ENCODE measurements at places on chromosomes 11 and 22.

DNA sequence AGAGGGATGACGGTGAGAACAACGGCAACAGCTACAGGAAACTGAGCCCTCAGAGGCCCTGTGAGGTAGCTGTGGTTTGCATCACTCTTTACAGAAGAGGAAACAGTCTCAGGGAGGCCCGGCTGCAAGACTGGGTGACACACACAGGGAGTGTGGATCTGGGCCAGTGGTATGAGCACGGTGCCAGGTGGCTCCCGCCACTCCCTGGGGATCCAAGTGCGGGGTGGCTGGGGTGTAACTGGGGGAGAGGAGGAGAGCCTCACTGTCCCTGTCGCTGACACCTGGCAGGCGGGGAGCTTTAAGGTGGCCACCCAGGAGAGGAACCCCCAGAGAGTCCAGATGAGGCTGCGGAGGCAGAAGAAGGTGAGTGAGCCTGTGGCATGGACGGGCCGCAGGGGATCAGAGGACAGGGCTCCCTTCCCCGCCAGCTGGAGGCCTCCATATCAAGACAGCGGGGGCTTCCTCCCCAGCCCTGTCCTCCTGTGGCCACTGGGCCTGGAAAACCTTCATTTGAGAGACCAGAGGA is 5.6 kb downstream of the RGL4 start:
- DNase-seq, result no peak

GRCh38 chr11:64269540-64270220 is 14.8 kb downstream of the BAD start:
- DNase-seq, result peak; percentile 98

DNA sequence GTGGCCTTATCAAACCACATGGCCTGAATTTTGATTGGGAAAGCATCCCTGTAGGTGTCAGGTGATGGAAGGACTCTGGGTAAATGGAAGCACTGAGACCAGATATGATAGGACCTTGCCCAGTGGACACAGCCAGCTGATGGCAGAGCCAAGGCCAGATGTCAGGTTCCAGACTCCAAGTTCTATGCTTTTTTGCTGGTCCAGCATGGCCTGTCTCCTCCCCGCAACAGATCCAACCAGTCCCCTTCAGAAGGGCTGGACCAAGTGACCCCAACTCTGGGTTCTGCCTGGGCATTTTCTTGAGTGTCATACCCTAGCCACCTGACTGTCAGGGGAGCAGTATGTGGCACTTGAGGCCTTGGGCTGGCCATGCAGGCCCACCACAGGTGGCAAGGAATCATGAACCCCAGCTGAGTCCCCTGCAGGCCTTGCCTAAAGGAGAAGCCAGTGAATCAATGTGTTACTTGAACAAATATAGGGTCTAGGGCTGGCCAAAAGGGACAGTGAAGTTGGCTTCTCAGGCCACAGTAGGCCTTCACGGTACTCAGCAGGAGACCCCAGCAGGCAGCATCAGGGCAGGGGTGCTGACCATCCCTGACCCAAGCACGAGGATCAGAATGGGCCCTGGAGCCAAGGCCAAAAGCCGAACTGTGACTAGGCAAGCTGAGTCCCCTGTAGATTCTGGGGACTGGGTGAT is 27.1 kb downstream of the KCNQ1OT1 start:
- no peak for DNase-seq

- DNase-seq, result no peak
Observed at GRCh38 chr22:29348956-29349355, 33.5 kb upstream of the RASL10A start.

DNA sequence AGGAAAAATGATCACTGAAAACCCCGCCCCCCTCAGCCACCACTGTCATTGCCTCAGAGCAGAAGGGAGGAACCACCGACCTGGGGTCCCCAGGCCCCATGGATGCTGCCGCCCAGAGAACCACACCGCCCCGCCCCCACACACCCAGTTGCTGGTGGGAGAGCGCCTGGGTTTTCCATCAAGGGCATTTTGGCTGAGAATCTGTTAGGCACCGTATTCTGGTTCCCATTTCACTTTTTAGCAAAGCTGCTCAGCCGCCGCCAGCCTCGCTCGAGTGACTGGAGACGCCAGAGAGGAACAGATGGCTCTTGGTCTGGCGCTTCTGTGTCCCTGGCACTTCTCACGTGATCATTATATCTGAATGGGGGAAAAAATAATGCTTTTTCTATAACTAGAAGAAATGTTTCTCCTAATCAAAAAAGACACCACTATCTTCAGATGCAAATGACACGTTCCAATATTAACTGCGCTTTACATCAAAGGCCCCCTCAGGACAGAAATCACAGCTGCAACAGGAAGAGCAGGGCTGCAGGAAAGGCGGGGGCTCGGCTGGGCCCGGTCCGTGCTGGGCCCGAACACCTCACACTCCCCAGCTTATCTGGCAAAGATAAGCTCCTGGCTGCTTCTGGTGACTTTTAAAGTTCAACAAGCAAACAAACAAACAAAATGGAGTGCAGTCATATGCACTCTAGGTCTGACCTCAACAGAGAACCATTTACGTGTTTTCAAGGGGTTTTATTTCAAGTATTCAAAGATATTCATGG is 149.8 kb downstream of the MPPED1 start:
- DNase-seq, result no peak

DNA sequence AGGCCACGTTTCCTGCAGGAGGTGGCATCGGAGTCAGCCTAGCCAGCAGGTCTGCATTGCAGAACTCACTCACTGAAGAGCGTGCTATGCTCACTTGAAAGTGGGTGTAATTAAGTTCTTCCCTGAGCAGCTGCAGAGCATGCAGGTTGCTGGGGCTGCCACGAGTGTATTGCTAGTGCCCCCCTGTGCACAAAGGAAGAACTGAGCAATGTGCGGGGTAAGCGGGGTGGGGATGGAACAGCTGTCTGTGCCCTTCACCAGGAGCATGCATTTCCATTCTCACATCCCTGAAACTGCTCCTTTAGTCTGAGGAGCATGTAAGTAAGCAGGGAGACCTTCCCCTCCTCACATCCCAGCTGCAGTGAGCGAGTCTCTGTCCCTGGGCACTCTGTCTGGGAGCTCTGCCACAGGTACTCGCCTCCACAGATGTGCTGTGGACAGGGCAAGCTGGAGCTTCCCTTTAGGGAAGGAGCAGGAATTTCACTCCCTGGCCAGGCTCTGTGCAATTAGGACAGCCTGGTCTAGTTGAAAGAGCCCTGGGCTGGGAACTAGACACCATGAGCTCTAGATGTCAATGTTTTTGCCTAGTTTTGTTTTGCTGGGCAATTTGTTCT is 1031.8 kb downstream of the NTM start:
- peak; percentile 60 for DNase-seq
